Activated naive CD8-positive, alpha-beta T cell treated with anti-CD3 and anti-CD28 coated beads, Interleukin-2, amount 50 U/mL, for 16 hours (primary cell): ENCODE measurements at places on chromosomes 16 and 17.

DNA sequence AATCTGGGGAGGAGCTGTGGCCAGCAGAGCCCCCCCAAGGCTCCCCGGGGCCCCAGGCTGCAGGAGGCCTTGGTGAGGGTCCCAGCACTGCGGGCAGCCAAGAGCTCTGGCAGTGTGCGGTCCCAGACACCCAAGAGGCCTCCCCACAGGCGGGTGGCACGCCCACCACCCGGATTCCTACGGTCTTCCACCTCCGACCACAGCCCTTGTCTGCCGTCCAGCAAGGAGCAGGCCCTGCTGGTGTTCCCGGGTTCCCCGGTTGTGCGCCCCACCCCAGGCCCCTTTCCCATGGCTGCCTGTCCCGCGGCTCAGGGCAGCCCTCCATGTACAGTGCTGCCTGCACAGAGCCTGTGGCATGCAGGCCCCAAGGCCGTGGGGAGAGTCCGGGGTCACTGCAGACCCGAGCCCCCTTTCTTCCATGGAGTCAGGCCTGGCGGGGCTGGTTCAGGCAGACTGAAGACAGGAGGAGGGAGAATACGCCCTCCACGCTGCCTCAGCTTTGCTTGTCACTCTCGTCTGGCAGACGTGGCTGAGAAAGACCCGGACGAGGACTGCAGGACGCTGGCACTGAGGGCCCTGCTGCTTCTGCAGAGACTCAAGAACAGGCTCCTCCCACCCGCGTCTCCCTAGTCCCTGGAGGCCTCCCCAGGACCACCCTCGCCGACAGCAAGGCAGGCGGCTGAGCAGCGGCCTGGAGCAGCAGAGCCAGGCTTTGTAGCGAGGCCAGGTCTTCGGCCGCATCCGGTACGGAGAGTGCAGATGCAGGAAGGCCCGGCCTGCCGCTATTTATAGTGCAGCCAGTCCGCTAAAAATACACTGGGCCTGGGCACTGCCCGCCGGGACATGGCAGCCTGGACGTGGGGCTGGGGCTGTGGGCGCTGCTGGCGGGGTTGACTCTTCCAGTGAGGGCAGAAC is 16.4 kb downstream of the TELO2 start:
- no peak for DNase-seq

DNA sequence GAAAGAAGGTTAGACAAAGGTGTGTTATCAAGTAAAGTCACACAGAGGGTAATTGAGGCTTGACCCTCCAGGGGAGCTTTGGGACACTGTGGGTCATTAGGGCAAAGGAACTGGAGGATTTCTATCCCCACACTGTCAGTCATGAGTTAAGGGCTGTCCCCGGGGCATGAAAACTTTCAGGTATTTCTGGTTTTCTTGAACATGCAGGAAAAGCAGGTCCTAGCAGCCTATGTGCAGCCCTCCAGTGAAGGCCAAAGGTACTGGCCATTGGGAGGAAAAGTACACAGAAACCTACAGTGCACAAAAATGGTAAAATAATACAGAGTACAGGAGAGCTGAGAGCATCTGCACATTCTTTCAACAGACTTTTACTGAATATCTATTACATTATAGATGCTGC is 44.4 kb upstream of the SCNN1B start:
- no peak for DNase-seq

DNA sequence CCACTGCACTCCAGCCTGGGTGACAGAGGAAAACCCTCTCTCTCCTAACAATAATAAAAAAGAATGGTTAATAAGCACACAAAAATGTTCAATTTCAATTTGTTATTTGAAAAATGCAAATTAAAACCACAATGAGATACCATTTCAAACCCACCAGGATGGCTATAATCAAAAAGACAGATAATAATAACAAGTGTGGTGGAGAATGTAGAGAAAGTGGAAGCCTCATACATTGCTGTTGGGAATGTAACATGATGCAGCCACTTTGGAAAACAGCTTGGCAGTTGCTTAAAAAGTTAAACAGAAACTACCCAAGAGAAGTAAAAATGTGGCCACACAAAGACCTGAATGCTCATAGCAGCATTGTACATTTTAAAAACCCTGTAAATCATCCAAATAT is 51.8 kb upstream of the MAP3K14 start:
- no peak for DNase-seq

- DNase-seq, result no peak
Observed at GRCh38 chr16:57801098-57801808, 1.0 kb downstream of the KIFC3 start.

GRCh38 chr17:18988546-18989173 is 15.9 kb downstream of the FAM83G start:
- DNase-seq, result no peak

DNA sequence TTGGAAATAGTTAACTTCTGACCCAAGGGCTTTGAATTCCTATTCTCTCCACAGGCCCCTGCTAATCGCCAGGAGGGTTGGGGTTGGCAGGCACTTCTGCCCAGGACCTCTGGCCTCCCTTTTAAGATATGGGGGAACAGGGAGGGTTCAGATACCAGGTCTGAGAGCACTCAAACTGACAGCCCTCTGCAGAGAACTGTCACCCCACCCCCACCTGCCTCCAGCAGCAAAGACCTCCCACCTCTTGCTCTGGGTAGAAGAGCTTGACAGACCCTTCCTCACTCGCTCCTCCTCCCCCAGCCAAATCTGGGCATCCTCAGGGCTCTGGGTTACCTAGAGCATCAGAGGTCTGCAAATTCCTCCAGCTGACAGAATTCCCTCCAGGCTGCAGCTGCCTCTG is 11.6 kb downstream of the CDH3 start:
- DNase-seq, result no peak

GRCh38 chr17:19369846-19370492 is 7.4 kb upstream of the B9D1 start:
- DNase-seq, result no peak

DNA sequence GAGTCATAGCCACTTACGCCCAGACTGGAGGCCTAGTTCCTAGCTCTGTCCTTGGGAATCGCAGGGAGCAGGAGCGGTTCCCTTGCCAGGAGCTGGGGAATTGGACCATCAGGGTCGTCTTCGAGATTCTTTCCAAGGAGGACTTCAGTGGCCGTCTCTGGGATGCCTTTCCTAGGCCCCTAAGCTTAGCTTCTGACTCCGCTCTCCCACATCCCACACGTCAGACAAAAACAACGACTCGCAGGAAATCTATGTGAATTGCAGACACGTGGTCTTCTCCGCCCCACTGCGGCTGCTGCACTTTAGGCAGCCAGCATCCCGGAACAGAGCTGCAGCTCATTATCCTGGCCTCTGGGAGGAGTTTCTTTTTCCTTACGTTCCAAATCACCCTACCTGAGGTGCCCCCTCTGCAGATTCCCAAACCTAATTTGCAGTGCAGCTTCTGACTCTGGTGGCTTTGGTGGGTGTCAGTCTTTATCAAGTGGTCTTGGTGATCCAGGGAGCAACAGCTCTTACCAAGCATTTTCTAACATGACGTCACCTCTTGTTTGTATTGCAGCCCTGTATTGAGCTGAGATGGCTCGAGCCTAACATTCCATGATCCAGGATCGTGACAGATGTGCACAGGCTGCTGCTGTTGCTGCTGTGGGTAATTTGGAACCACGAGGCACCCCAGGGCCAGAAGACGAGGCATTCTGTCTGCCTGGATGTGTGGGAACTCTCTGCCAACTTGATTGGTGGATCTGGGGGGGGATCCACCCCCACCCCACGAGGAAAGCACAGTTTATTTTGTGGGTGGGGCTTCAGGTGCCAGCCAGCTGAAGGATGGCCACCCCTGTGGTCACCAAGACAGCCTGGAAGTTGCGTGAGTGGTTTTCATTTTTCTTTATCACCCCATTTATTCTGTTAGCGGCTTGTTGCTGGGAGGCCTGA is 1.1 kb downstream of the KATNB1 start:
- no peak for DNase-seq

GRCh38 chr17:866568-867103 is 84.5 kb downstream of the MRM3 start:
- no peak for DNase-seq

DNA sequence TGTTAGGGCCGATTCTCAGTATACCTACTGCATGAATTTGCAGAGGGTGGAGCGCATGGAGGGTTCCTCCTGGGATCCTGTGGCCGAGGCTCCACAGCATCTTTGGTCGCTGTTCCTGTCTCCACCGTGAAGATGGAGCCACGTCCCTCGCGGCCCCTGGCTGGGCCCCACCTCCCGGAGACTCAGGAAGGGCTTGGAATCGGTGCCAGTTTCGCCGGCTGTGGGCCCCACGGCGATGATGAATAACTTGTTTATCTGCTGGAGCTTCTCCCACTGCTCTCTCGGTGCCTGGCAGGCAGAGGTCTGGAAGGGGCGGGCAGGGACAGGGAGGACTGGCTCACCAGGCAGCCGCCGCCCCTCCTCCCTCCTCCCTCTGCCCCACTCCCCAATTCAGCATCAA is 8.1 kb downstream of the SLC5A11 start:
- DNase-seq, result no peak

DNA sequence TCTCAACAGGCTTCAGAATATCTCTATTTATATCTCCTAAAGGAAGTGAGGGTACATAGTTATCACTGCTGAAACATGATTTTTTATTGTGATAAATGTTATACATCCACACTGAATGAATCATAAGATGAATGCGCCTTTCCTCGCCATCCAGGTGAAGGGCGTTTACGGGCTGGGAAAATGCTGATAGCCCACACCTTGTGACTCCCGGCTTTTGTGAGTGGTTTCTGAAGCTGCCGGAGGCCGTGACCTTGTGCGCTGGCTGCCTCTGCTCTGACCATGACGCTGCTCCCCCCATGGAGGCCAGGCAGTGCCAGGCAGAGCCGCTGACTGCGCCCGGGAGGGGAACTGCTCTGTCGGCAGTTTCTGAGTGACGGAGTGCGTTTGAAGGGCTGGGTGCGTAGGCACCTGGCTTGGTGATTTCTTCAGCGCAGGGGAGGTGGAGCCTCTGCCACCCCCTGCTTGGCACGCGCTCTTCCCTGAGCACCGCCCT is 97.2 kb downstream of the RAP1GAP2 start:
- no peak for DNase-seq

- no peak for DNase-seq
Observed at GRCh38 chr17:77744066-77744988, 214.2 kb upstream of the TNRC6C start.

DNA sequence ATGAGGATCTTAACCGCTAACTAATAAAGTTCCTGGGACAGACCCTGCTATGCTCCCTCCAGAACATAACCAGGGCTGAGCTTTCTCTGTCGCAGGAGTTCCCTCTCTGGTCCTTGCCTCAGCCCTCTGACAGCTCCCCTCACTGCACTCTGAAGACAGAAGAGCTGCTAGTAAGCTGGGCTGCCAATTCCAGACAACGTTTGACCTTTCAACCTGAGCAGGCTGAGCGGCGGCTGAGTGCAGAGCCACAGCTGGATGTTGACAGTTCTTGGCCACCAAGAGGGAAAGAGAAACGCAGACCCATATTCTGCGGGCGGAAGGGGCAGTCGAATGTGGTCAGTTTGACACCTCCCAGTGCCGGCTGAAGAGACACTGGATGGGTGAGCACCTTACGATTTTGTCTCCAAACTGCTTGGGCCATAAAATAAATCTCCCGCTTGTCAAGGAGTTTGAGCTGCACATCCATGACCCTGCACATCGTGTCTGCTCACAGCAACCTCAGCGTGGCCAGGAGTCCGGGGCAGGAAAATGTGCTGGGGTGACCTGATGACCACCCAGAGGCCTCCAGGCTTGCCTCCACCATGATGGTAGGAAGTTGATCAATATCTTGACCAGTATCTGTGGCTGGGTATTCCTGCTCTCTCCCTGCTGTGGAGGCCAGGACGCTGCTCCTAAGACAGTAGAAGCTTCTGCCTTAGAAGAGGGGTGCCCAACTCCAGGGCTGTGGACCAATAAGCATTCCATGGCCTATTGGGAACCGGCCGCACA is 209.2 kb downstream of the PARN start:
- no peak for DNase-seq

- DNase-seq, result no peak
Observed at GRCh38 chr17:2380226-2380922, 20.5 kb downstream of the MNT start.

DNA sequence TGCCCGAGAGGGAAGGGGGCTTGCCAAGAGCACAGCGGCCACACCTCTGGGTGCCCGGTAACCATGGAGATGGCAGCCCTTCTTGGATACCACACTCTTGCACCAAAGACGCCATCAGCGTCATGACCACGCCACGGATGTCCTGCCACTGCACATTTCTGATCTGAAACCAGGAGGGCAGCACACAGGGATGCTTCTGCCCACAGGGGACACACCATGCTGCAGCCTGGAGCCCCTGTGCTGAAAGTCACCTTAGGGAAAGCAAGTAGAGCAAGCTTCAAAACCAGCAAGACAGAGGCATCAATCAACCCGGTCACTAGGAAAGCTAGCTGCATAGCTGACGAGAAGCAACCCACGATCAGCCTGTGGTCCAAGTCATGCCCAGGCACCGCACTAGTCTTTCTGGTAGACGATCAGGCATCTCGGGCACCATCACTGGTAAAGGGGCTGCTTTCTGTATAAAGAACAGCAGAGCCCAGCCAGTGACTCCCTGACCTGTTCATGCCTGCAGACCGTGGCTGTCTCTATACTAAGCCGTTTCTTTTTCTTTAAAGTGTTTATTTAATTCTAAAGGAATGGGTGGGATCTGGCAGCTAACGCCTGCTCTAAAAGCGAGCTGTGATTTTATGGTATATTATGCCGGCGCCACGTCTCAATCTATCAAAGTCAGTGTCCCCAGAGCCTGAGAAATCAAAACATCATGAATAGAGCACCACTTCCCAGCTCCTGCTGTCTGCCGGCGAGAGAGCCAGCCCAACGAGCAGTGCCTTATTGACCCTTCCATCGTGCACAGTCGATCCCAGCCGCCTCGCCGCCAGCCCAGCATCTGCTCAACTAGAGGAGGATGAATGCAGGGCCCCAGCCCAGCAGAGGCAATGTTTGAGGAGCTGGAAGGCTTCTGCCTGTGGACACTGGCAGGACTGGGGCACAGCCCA is 244.7 kb downstream of the RBFOX3 start:
- no peak for DNase-seq

DNA sequence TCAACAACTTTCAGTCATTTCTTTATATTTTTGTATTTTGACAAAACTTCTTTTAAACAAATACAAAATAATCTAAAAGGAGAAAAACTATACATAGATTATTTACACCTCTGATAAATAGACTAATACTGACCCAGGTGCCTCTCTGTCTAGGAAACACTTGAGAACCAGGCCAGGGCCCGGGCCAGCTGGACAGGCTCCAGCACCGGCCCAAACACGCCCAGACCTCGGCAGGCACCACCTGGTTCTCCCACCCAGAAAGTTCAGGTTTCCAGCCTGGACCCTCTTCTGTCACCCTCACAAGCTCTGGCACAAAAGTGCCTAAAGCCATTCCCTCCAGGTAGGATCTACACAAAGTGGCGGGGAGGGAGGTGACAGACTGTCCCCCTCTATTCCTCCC is 97.0 kb upstream of the DNAH17 start:
- DNase-seq, result no peak

GRCh38 chr17:79041723-79042420 is 17.9 kb downstream of the C1QTNF1 start:
- no peak for DNase-seq

- no peak for DNase-seq
Observed at GRCh38 chr17:70091696-70092095, 16.7 kb downstream of the KCNJ16 start.

DNA sequence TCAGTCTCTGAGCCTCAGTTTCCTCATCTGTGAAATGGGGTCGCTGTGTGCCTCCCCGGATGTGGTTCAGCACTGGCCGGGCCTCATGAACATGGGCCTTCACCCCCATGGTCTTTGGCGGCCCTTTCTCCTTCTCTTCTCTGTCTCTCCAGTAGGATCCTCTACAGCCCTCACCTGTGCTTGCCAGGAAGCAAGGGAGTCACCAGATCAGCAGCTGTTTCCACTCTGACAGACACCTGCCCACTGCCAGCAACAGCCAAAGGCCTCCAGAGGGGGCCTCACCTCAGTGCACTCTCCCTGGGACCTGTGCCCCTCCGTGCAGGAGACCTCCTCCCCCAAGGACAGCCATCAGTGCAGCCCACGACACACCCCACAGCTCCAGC is 89.4 kb downstream of the C16orf78 start:
- no peak for DNase-seq
